T-helper 2 cell treated with Interferon-gamma antibody and Interleukin-4, amounts not matched to agents 5 μg/mL and 100 μg/mL, for 36 hours (primary cell): ENCODE measurements at places on chromosomes 2 and 18.
A peak's percentile ranks its signal among the peaks of the same experiment; 100 is the strongest.

GRCh38 chr18:33183136-33183535 is 257.4 kb downstream of the CCDC178 start:
- no peak for DNase-seq

GRCh38 chr2:184402381-184402780 is 195.9 kb upstream of the ZNF804A start:
- no peak for DNase-seq

- no peak for DNase-seq
Observed at GRCh38 chr2:5074733-5075132, 617.5 kb upstream of the SOX11 start.

- DNase-seq = no peak
Observed at GRCh38 chr2:2324565-2325101, 6.4 kb downstream of the MYT1L start.

- DNase-seq = no peak
Observed at GRCh38 chr18:46152436-46152807, 48.2 kb downstream of the HAUS1 start.

DNA sequence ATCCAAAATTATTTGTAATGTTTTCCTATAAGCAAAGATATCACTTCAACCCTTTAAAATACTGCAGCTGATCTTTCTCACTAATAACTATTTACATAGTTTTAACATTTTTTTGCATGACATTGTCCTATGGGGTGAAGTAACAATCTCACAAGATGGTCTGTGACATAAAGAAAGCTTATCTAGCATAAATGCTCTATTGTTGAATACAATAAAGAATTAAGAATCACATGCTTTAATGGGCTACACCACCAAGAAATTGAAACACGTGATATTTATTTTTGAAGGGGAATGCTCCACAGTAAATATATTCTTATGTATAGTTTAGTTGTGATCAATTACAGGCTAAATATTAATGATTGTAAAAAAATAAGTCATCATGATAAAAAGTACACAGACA is 441.1 kb downstream of the PTH2R start:
- DNase-seq = no peak

DNA sequence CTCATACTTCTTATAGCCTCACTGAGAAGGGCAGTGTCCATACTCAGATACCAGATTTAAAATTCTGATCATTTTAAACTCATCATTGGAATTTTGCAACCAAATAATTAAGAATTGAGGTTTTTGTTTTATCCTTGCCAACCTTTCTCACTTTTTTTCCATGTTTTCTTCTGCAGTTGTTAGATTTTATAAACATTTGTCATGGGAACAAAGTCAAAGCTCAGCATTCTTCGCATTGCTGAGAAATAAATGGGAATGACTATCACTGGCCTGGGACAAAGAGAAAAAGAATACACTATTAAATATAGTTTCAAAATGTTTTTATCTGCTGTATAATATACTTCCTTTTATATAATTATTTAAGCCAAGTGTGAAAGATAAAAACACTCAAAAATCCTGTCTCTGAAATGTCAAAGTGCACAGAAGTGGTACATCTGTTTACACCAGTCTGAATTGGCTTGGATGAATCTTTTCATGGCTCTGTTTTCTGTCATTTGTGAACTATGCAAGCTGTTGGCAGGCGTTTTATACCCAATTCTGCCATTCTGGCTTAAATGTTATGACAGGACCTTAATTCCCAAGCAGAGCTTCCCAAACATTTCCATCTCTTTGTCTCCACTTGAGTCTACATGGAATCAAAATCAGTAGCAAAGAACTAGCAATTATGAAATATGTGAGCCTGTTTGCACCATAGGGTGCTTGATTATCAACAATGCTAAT is 249.3 kb upstream of the SYT4 start:
- no peak for DNase-seq

GRCh38 chr2:168460571-168460970 is 4.5 kb downstream of the CERS6 start:
- no peak for DNase-seq

- DNase-seq = peak; percentile 53
Observed at GRCh38 chr18:23828426-23828825, 139.2 kb downstream of the LAMA3 start.

GRCh38 chr2:237060534-237061312 is 25.0 kb upstream of the COPS8 start:
- no peak for DNase-seq

DNA sequence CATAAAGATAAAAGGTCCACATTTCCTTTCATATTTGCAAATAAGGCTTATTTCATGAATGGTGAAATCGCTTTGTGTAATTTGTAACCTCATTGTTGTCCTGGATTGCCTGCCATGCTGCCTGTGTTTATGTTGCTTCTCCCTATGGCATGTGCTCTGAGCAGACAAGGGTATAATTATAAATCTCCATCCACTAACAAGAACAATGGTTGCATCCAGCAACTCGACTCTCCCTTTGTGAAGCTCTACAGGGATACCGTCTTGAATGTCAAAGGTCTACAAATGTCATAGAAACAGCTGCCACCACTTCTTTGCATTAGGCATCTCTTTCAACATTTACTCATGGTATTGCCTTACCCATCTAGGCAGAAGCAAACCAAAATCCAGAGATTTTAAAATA is 209.6 kb downstream of the SLC8A1 start:
- DNase-seq = no peak

GRCh38 chr2:96952016-96952750 is 34.2 kb downstream of the FAM178B start:
- DNase-seq = no peak

- DNase-seq = no peak
Observed at GRCh38 chr2:83951378-83951947, 507.6 kb downstream of the SUCLG1 start.

- DNase-seq = no peak
Observed at GRCh38 chr2:182937870-182938269, 71.4 kb upstream of the FRZB start.

DNA sequence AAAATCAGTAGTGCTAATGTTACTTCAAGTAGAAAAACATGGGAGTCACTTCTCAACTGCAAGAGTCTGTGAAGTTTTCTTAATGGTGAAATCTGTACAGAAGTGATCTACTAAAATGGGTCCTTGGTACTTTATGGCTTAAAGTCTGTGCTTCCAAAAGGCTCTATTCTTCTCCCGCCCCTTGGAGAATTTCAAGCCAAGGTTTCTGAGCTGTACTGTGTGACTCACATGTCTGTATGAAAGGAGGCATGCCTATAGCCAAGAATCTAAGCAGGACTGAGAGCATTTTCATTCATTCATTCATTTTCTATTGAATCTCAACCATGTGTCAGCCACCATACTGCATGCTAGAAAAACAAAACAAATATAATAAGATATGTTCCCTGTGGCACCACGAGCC is 19.8 kb upstream of the DDX18 start:
- DNase-seq = no peak

DNA sequence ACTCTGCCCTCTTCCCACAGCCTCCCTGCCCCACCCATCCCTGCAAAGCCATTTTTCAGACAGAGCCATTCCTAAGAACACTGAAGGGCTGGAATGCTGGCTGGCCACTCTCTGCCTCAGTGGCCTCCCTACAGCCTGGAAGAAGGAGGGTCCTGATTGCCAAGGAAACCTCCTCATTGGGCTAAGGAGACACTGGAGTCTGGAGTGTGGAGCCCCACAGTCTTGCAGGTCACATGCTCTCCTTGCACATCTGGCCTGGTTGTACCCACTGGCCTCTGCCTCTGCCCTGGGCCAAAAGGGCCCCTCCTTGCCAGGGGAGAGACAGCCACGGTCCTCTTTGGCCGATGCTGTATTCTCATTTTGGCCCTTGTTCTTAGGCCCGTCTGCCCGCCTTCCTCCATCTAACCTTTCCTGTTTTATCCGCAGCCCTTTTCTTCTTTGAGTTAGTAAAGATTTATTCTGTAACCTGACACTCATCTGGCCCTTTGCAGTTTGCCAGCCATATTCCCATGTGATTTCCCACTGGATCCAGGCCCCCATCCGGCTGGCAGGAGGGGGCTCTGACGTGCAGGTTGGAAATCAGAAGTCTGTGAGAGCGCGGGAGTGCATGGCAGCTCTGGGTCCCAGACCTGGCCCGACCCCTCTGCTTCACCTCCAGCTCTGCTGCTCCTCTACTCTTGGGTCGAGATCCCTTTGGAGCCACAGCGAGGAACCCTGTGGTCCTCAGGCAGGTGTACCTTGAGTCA is 11.0 kb upstream of the CATIP start:
- no peak for DNase-seq

- no peak for DNase-seq
Observed at GRCh38 chr2:133265432-133265949, 302.8 kb downstream of the NCKAP5 start.

GRCh38 chr2:23569761-23570365 is 184.9 kb downstream of the KLHL29 start:
- DNase-seq = no peak

DNA sequence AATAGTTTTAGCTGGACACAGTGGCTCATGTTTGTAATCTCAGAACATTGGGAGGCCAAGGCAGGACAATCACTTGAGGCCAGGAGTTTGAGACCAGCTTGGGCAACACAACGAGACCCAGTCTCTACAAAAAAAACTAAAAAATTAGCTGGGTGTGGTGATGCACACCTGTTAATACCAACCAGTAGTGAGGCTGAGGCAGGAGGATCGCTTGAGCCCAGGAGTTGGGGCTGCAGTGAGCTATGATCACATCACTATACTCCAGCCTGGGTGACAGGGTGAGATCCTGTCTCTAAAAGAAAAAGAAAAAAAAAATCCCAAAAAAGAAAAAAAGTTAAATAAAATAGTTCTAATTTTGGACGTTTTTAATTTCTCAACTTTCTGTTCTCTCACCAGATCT is 68.7 kb downstream of the MAP4K3 start:
- no peak for DNase-seq

GRCh38 chr2:467892-468647 is 180.2 kb upstream of the ALKAL2 start:
- no peak for DNase-seq

DNA sequence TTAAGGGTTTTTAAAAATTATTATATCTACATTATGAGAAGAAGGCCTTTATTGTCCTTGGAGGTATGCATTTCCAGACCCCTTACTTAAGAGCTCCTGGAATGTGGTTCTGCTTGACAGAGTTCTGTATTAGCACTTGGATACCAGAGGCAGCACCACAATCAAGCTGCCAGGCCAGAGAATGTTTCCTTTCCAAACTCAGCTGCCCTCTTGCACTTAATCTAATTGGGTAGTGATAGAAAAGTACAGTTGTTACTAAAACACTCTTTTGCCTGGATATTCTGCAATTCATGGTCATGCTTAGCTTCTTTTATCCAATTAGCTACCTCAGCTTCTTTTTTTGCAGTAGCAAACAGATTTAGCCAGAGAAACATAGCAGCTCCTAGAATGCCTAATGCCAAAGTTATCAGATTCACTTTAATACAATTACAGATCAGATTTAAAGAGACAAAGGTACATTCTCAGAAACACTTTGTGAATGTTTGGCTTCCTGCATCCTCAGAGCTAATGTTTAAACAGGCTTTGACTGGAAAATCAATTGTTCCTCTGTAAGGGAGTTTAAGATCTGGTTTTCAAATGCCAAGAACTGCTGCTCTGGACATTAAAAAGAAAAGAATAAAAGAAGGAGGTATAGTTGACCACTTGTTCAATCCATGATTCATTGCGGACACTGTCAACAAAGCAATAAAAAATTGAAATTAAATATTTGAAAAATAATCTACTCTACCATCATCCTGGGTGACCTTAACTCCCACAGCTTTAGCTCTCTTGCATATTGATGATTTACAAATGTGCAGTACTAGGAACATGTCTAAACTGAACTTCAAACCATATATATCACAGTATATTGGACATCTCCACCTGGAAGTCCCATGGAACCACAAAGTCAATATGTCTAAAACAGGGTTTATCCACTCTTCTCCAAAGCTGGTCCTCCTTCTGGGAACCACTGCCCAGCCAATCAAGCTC is 12.8 kb downstream of the NOSTRIN start:
- no peak for DNase-seq

- no peak for DNase-seq
Observed at GRCh38 chr2:229798446-229799155, 84.2 kb upstream of the DNER start.

- DNase-seq = no peak
Observed at GRCh38 chr2:39865751-39866150, 86.7 kb upstream of the THUMPD2 start.

- peak; percentile 95 for DNase-seq
Observed at GRCh38 chr2:224585211-224586088, at the start of gene CUL3. CUL3 (minus strand) TSS chr2:224585363; CDS start chr2:224585009, 354 bp downstream.

- DNase-seq = no peak
Observed at GRCh38 chr18:8951491-8951890, 151.0 kb upstream of the NDUFV2 start.

- no peak for DNase-seq
Observed at GRCh38 chr18:69250305-69251151, 150.2 kb upstream of the DOK6 start.

- no peak for DNase-seq
Observed at GRCh38 chr2:172735582-172736423, at the start of gene RAPGEF4. RAPGEF4 (plus strand) TSS chr2:172735845; CDS start chr2:172735984, 139 bp downstream.

DNA sequence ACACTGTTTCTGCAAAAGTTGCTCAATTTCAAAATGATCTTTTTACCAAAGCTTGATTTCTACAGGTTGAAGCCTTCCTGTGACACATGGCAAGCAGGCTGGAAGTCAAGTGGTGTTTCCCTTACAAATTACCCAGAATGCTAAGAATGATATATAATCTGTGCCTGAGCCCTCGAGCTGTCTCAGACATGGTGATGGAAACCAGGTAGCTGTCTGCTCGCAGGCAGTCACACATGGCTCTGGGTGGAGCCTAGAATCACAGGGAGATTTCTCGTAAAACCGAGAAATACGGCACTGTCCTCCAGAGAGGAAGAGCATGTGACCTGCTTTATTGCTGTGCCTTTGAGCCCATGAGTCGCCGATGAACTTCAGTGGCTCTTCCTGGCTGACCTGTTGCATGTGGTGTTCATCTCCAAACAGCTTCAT is 392.9 kb downstream of the ZNF521 start:
- DNase-seq = no peak

DNA sequence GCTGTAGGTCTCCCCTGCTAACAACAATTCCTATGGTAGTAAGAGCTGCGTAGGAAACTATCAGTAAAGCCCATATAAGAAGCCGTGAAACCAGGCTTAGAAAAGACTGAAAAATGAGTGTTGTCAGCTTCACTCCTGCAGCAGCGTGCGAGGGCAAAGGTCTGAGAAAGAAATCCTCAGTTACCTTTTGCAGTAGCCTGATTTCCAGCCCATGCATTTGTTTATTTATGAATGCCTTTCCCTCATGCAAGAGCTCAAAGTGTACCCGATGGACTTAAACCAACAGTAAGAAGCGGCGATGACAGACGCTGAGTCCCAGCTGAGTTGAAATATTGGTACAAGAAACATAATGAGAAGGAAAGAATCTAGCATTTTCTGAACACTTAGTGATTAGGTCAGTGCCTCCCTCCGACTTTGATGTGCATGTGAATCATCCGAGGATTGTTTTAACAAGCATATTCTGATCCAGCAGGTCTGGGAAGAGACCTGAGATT is 15.0 kb upstream of the POLI start:
- DNase-seq = no peak
